ENCODE measurements at places on chromosomes 12 and 14.

- no peak for DNase-seq
Observed at GRCh38 chr14:28340816-28341215, 425.8 kb upstream of the FOXG1 start.

DNA sequence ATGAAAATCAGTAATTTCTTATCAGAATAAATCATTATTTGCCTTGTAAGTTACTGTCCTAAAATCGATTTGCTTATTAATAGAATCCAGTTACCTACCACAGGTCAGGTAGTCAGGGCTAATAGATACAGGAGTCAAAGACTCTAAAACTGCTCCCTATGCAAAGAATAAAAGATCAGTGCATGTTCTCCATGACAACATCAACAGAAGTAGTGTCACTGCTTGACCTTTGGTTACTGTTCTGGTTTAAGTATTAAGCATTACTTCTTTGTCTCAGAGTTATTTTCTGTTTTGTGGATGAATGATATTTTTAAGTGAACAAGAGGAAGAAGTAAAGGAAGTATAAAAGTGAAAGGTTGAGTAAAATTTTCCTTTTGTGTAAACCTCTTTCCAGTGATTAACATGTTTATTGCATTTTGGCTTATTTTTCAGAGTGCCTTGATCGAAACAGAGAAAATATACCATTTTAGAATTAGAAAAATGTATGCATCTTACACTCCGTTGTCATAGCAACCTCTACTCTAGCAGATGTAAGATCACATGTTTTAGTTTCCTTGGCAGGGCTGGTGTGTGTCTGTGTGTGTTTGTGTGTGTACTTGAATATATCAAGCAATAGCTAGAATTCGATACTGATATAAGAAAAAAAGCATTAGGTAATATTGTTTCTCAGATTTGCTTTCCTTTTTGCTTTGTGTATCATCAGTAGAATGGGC lies 44.7 kb downstream of the ABCD2 start:
- DNase-seq: no peak

DNA sequence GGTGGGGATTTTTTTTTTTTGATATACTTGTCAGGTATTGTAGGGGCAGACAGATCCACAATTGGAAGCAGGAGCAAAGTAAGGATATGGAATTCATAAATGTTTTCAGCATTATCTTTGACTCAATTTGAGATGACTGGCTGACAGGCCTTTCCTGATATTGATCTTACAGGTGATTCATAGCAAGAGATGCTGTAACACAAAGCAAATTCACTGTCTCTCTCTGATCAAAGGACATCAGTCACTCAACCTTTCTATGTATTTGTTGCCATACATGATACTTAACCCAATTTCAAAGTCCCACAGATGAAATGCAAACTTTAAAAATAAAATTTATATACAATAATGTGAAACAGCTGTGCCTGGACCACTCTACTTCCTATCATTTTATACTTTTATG lies 1506.9 kb downstream of the AACS start:
- no peak for DNase-seq

- DNase-seq: no peak
Observed at GRCh38 chr14:85731186-85731585, 201.2 kb downstream of the FLRT2 start.

DNA sequence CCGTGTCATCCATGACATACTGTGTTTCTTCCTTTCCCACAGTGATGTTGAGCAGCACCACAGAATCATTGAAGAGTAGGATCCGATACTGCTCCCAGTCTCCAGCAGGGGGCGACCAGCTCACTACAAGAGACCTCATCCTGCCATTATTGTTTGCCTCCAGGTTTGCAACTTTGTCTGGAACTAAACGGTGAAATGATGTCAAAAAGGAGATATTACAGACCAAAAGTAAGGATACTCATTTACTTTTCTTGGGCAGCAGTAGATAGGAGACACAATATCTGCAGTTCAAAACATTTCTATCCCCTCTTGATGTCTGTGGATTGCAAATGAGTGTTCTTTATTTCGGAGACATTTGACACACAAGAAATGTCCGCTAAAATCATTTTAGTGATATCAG lies 47.2 kb downstream of the PTPRB start:
- peak; percentile 56 for DNase-seq

DNA sequence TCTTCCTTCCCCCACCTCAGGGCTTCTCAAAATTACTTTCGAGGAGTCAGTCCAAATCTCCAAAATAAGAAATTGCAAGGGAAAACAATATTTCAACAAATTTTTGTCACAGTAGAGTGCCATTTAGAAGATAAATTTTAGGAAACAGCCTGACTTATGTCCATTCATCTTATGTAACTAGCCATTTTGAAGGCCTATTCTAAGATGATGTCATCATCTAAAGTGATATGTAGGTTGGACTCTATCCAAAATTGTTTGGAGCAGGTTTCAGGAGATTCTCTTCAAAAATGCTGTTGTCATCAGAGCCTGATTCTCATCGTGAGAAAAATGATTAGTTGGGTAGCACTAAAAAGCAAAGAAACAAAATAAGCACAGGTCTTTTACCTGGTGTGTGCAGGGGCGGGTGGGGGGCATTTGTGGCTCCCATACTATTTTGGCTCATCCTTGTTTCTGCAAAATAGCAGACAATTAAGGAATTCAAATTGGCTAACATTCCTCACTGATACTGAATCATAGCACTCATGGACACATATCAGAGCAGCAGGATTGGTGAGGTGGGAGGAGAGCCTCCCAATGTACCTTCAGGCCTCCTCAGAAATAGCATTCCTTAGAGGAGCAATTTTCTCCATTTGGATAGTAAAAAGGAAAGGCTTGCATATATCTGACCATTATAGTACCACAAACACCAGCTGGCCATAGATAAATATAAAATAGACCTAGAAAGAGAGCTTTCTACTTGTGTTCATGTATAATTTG lies 360.9 kb upstream of the NAV3 start:
- DNase-seq: no peak

DNA sequence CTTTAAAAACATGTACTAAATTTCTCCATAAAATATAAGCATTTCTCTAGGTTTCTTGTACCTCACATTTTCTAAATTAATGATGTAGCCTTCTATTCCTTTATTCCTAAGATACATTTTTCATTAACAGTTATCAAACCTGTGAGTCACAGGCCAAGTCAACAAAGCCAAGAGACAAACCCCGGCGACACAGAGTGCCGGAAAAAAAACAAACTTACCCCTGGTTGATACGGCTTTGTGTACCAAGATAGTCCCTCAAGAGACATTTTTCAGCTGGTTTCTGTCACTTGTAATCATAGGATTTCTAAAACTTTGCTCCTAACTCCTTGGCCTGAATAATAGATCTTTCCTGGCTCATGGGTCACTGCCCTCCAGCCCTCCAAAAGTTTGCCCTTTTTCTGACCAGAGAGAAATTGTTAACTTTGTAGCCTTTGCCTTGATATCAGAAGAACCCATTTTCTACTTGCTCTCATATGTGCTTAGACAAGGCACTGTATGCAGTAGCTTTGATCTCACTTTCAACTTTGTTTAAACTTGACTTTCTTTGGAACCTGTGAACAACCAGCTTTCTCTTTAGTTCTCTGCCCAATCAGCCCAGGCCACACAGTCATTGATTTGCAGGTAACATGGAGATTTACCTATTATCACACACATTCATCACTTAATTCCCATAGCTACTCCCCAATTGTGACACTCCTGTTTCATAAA lies 172.2 kb downstream of the PRKD1 start:
- no peak for DNase-seq

DNA sequence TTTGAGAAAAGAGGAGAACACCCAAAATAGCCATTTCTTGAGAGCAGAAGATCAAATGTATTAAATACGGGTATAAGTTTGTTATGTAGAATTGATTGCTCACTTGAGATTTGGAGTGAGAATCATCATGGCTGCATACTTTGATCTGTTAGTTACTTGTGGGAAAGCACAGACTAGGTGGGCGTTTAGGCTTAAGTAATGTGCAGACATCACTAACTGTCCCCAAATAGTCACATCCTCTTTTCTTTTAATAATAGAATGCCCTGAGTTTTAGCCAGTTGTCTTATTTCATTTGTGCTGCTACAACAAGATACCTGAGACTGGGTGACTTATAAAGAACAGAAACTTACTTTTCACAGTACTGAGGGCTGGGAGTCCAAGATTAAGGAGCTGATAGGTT lies 14.3 kb upstream of the GTF2A1 start:
- no peak for DNase-seq

- no peak for DNase-seq
Observed at GRCh38 chr12:76313299-76313698, 34.9 kb downstream of the BBS10 start.

DNA sequence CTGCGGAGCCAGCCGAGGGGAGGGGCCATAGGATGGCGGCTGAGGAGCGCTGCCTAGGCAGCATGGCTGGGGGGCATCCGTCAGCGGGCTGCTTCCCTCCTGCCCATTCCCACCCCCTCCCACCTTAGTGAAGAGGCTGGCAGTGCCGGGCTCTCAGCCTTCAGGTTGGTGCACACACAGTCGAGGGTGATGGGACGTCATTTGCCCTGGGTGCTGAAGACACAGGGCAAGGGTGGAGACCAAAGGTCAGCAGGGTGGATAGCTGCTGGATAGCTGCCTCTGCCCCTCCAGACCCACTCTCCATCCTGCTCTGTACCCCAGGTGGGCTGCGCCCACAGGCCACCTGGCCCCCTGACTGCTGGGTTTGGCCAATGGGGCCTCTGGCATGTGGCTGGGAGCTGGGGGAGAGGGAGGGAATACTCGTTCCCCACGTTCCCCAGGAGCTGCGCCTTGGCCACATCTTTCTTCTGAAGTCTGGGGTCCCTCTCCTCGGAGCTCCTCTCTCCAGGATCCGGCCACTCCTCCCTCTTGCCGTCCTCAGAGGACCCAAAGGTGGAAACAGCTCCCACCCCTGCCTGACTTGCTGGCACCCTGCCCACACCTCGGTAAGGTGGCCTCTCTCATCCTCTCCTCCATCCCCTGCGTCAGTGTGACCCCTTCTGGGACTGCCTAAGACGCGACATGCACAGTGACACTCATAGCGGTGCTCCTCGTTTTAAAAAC lies 11.2 kb upstream of the CDC42BPB start:
- DNase-seq: no peak

DNA sequence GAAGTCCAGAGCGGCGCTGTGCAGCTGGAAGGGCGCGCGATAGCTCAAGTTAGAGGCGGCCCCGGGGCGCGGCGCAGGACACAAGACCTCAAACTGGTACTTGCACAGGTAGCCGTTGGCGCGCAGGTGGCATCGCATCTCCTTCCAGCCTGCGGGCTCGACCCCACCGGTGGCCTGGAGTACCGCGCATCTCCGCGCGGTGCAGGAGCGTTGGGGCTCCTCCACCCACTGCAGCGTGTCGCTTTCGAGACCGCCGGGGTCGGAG lies 553 bp downstream of the CLEC14A start:
- DNase-seq: no peak

DNA sequence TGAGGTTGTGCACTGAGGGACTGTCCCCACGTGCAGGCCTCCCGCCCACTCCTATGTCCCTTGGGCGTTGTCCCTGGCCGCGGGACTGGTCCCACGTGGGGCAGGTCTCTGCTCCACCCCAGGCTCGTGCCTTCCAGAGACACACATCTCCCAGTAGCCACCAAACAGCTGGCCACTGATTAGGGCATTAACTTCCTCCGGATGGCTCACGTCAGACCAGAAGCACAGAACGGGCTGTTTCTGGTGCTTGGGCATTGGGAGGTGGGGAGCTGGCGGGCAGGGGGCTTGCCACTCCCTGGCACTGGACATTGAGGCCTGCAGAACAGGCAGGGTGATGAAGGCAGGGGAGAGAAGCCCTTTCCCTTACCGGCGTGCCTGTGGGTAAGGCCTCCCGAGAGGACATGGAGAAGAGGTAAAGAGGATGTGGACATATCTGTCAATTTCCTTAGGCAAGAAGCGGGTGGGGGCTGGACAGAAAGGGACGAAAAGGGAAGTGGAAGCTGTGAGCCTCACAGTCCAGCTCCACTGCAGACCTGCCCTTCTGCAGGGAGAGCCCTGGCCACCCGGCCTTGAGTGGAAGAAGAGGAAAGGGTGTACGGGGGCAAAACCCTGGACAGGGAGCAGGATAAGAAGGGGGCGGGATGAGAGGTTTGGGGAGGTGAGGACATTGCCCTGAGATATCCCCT lies 101.2 kb downstream of the NINJ2 start:
- no peak for DNase-seq

GRCh38 chr14:50762001-50762930 lies 68.7 kb downstream of the NIN start:
- DNase-seq: no peak

DNA sequence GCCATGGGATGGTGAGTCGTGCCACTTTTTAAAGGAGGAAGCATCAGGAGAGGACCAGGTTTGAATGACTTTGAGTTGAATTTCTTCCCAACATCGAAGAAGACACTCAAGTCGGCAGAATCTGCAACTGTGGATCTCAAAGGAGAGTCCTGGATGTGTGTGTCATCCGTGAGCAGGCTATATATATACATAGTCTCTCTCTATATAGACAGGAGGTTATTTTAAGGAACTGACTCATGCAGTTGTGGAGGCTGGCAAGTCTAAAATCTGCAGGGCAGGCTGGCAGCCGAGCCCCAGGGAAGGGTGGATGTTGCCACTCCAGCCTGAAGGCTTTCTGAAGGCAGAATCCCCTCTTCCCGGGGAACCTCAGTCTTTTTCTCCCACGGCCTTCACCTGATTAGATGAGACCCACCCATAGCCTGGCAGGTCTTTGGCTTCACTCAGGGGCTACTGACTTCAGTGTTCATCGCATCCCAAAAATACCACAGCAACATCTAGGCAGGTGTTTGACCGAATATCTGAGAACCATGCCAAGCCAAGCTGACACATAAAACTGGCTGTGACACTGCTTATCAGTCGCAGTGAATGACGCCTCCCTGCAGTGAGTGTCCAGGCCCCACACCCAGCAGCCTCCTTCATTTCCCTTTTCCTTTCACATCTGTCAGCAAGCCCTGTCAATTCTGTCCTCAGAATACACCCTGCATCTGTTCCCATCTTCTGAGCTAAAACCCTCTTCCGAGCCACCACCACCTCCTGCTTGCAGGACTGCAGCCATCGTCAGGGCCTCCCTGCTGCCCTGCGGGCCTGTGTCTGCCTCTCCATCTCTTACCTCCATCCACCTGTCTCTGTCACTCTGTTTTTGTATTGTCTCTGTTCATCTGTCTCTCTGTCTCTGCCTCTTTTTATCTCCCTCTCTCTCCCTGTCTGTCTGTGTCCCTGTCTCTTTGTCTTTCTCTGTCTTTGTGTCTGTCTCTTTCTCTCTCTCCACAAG lies 54.0 kb downstream of the ZNF664 start:
- DNase-seq: no peak

DNA sequence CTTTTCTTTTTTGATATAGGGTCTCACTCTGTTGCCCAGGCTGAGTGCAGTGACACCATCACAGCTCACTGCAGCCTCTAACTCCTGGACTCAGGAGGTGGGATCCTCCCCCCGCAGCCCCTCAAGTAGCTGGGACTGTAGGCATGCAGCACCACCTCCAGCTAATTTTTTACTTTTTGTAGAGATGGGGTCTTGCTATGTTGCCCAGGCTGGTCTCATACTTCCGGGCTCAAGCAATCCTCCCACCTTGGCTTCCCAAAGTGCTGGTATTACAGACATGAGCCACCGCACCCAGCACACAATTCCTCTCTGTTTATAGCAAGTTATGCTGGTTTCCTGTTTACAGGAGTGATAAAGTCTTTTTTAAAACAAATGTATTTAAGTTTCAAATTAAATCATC lies 39.5 kb upstream of the HIF1A start:
- DNase-seq: no peak

GRCh38 chr12:56257071-56257470 lies 1.1 kb downstream of the ANKRD52 start:
- no peak for DNase-seq

GRCh38 chr14:20782280-20782890 lies 1.3 kb downstream of the RNASE6 start:
- DNase-seq: no peak

Data from neuronal stem cell (in vitro differentiated cells).